Activated CD4-positive, alpha-beta T cell treated with anti-CD3 and anti-CD28 coated beads, Interleukin-2, amount 50 U/mL, for 48 hours (primary cell): ENCODE measurements at places on chromosomes 13 and 19.

GRCh38 chr13:79090552-79091124, 315.4 kb downstream of the RBM26 start:
- DNase-seq = no peak

DNA sequence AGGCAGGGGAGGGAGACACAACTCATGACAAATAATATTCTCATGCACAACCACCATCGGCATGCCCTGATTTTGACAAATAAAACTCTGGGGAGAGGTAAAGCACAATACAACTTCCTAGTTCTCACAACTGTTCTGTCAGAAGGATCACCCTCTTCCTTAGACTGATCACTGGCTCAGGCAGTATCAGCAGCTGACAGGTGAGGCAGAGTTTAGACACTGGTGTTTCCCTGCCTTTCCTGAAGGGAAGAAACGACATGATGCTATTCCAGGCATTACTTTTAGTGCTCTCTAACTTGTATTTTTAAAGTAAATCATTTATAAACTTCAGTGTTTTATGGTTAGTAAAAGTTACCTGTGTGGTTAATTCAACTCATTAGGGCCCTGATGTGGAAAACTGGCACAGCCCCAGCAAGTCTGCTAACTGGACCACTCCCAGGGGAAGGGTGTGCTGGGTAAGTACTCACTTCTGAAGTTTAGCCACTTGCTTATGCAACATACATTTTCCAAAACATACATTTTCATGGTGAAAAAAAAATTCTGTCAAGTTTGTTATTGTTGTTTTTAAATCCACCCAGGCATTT, 82.8 kb downstream of the CRYL1 start:
- DNase-seq = no peak

- DNase-seq = peak; percentile 20
Measured at GRCh38 chr13:77737583-77738200, 40.2 kb downstream of the SLAIN1 start.

- DNase-seq = no peak
Measured at GRCh38 chr13:62678039-62678438, 1262.4 kb upstream of the PCDH20 start.

- no peak for DNase-seq
Measured at GRCh38 chr13:95385798-95386197, 84.5 kb upstream of the ABCC4 start.

GRCh38 chr13:20383058-20383457, 142.6 kb downstream of the CRYL1 start:
- no peak for DNase-seq

GRCh38 chr13:21823416-21823815, 152.5 kb downstream of the FGF9 start:
- DNase-seq = no peak

DNA sequence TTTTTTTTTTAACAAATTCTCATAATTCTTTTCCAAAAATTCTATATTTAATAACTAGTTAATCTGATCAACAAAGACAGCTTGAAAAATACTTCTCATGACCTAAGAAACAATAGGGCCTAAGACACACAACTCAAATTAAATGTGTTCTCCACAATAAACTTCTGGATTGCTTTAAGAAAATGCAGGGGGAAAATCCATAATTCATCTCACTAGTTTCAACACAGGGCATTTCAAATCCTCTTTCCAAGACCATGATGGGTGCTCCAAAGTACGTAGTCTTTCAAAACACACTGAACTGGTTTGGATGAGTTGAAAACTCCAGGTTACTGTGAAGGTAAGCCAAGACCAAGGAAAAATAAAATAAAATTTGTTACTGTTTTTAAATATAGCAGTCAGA, 62.6 kb downstream of the DCLK1 start:
- DNase-seq = no peak

DNA sequence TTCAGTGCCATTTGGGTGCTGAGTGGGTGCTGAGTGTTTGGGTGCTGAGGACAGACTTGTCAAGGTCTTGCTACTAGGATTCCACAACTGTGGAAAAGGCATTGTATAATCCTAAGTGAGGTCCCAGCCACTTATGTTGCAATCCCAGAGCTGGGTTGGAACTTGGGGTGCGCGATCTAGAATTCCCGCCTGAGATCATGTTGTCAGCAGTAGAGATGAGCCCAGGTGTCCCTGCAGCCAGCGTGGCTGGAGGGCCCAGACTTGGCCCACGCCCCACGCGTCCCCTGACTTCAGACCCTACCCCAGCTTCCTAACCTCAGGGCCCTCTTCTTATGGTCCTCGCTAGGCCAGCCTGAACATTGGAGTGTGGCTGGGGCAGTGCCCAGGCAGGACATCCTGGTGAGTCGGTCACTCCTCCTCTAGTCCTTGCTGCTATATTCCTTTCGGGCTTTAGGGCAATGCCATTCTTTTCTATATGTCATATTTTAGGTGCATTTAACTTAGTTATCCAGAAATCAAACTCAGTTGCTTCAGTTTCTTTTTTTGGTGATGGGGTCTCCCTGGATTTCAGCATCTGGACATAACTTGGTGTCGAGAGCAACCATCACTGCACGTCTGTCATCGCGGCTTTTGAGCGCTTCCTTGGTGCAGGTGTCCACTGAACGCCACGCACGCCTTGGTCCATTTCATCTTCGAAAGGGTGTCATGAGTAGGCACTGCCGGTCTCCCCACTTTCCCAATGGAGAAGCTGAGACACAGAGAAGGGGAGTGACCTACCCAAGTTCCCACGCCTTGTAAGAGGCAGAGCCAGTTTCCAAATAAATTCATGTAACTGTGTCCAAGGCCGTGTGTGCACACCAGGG, 46.4 kb upstream of the F7 start:
- DNase-seq = no peak

DNA sequence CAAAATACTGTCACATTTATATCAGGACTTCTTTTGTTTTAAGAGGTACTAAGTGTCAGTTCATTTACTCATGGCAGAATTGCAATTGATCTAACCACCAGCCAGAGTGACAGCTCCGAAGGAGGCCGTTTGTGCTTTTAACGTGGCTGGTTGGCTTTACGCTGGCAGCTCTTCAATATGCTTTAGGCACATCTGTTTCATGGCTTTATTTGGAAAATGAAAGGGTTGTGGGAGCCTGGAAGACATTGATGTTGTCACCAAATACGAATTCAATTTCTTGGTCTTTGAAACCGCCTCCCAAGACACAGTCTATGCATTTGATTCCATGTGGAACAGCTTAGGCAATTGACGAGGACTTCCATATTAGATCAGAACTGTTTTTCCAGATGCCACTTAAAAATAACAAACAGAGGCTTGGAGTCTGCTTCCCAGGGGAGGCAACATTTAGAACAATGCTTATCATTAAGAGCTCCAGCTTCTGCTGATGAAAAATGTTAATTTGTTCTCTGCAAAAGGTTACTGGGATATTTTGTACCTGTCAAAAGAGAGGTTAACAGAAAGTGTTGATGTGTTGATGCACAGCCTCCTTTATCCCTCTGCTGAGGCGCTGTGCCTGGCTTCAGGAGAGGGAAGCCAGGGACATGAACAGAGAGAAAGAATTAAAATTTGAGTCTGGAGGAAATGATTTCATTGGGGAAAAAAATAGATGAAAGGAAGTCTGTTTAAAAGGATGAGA, 64.0 kb upstream of the TNFRSF19 start:
- no peak for DNase-seq

- DNase-seq = no peak
Measured at GRCh38 chr13:40611004-40611403, 55.4 kb downstream of the FOXO1 start.

DNA sequence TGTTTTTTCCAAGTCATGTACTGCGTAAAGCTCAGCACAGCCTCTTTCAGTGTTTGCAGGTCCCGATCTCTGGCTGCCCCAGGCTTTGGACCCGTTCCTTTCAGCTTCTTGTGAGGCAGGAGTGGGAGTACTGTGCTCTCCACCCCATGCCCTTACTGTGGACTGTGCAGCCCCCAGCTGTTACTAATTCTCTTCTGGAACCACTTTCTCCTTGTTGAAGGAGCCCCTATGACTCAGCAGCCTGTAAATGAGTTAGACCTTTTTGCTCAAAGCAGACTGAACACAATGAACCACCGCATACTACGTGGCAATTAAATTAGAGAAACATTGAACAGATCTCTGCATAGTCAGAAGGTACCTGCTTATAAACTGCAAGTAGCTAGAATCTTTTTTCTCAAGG, 39.0 kb downstream of the SERTM1 start:
- DNase-seq = no peak

DNA sequence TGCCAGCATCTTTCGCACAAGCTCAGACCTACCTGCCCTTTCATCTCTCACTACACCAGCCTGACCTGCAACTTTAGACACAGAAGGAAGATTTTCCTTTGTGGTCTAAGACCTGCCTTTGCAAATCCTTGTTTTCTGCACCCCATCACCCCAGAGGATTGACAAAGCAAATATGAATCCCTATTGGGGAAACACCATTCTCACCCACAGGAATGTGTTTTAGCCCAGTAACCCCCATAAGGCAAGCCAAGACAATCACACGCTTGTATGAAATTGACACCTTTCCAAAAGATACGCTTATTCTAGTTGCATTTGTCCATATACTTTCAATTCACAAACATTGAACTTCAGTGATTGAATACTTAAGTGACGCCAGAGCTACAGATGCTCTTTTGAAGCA, 55.7 kb downstream of the SPATA13 start:
- no peak for DNase-seq

DNA sequence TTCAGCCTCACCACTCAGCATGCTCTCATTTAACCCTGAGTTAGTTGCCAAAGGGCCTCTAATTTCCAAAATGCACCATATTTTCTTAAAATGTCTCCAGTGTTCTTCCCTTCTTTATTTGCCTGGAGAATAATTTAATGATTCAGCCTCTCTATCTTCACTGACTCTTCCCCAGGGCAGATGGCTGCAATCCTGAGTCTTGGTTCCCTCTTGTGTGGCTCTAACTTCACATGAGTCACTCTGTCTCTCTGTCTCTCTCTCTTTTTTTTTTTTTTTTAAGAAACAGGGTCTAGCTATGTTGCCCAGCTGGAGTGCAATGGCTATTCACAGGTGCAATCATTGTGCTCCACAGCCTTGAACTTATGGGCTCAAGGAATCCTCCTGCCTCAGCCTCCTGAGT, 251.4 kb downstream of the VWA8 start:
- no peak for DNase-seq

GRCh38 chr19:56104423-56104822, 16.7 kb downstream of the ZNF787 start:
- no peak for DNase-seq

DNA sequence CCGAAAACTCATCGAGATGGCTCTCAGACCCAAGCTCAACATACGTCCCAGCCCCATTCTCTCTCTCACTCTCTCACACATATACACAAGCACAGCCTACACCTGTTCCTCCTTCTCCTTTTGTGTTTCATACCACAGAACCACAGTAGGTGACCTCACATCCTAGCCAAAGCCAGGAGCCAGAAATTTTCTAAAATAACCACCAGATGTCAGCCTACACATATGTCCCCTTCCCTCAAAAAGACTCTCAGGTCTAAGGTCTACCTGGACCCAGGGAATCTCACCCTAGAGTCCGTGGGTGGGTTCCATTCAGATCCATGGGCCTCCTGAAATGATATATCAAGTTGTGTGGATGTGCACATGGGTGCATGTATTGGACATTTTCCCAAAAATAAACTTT, 104.2 kb upstream of the IPO5 start:
- DNase-seq = no peak

GRCh38 chr19:51450730-51451307, 7.4 kb downstream of the SIGLEC8 start:
- peak; percentile 37 for DNase-seq
